ENCODE measurements at places on chromosomes 13 and 19. TPM values are rescaled to one million over a fixed set of nuclear protein-coding genes. Genes with fewer than 3 reads are reported as not detected.

PSG7 gene
- total RNA-seq: not detected

C19orf53 gene
- total RNA-seq: 43.8 TPM

OR7C1 gene
- not detected for total RNA-seq

TMEM145 gene
- not detected for total RNA-seq

FCER2 gene
- not detected for total RNA-seq

PLIN5 gene
- not detected for total RNA-seq

ALOX5AP gene
- 0.85 TPM for total RNA-seq

LATS2 gene
- 14.2 TPM for total RNA-seq

CGB2 gene
- not detected for total RNA-seq

SIGLEC11 gene
- total RNA-seq: not detected

URAD gene
- not detected for total RNA-seq

ADGRL1 gene
- 13.0 TPM for total RNA-seq

ZNF28 gene
- total RNA-seq: 57.1 TPM

SULT2B1 gene
- total RNA-seq: 7.8 TPM

ZNF433 gene
- 7.2 TPM for total RNA-seq

KMT5C gene
- 6.1 TPM for total RNA-seq

MIER2 gene
- 17.4 TPM for total RNA-seq

ZNF132 gene
- total RNA-seq: 5.8 TPM
